Trophoblast cell (in vitro differentiated cells and primary cell): ENCODE measurements at places on chromosomes 16 and 17.

GRCh38 chr17:70569128-70569527 is 399.8 kb downstream of the KCNJ2 start:
- no peak overlapping the region for H3K27ac ChIP-seq
- H3K4me3 ChIP-seq, result no peak overlapping the region
- H3K4me1 ChIP-seq, result peaks cover 1% of the 10 kb centered on the region
- H3K36me3 ChIP-seq, result no peaks in the 10 kb centered on the region
- DNase-seq, result no peak

GRCh38 chr16:79386299-79386698 is 214.2 kb downstream of the MAF start:
- H3K36me3 ChIP-seq, result no peaks in the 10 kb centered on the region
- H3K4me1 ChIP-seq, result peaks cover 4% of the 10 kb centered on the region
- no peaks in the 10 kb centered on the region for H3K27me3 ChIP-seq
- H3K4me3 ChIP-seq, result no peak overlapping the region

DNA sequence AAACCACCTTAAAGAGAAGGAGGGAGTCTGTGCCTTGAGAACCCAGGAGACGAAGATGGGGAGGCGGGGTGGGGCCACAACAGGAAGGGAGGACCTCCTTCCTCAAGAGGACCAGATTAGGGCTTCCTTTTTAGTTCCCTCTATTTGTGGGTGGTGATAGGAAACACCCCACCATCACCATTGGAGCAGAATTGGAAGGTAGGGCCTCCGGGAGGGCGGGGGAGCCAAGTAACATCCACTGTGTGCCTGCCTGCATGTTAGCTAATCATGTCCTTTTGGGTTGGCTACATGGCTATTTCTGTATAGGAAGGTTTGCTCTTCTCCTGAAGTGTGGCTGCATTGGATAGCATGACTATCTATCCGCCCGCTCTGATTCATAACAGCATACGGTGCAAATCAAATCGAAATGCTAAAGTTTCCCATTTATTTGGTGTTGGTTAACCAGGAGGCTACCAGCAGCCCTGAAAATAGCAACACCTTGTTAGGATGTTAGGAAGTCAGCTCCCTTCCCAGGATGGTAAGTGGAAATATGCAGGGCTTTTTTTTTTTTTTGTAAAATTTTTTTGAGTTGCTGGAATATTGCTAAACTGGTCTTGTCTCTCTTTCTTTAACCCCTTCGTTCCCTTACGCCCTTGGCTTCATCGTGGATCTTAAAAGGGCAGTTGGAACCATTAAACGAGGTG is 4.2 kb downstream of the SYT17 start:
- no peak overlapping the region for H3K27ac ChIP-seq
- H3K36me3 ChIP-seq, result no peaks in the 10 kb centered on the region
- H3K4me3 ChIP-seq, result no peak overlapping the region
- peak; percentile 86 for DNase-seq
- peaks cover 2% of the 10 kb centered on the region for H3K4me1 ChIP-seq

- H3K27ac ChIP-seq, result no peak overlapping the region
- DNase-seq, result peak; percentile 92
- no peaks in the 10 kb centered on the region for H3K36me3 ChIP-seq
- no peak overlapping the region for H3K4me3 ChIP-seq
These were observed 56.9 kb downstream of the MARCHF10 start for GRCh38 chr17:62751060-62751691.

DNA sequence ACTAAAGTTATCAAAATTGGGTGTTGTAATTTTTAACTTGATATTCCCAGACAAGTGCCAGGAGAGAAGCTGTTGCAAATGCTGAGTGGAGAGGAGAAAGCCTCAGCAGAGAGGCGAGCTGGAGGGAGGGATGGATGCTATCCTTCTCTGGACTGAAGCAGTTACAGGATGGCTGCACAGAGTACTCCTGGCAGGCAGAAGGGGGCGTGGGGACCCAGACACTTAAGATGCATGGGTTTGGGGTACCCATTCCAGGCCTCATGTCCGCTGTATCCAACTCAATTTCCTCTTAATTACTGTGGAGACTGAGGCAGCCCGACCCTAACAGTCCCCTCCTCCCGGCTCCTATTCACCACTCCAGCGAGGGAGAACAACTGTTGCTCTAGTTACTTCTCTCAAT is 25.4 kb upstream of the ALDH3A1 start:
- H3K27ac ChIP-seq, result no peak overlapping the region
- H3K4me1 ChIP-seq, result no peaks in the 10 kb centered on the region
- no peak overlapping the region for H3K4me3 ChIP-seq
- H3K27me3 ChIP-seq, result no peaks in the 10 kb centered on the region
